Skin of body (tissue), 3 donors: ENCODE measurements at places on chromosomes 5 and 9. TPM values are rescaled to one million over a fixed set of nuclear protein-coding genes. Genes with fewer than 3 reads are reported as not detected.

ECSCR gene
- 11.9 TPM for total RNA-seq

SCGB3A1 gene
- not detected for total RNA-seq

GPR150 gene
- total RNA-seq, result not detected

PTTG1 gene
- 32.2 TPM for total RNA-seq

GRCh38 chr9:96522366-96522765, 72.4 kb downstream of the HABP4 start:
- no peak for DNase-seq

DNA sequence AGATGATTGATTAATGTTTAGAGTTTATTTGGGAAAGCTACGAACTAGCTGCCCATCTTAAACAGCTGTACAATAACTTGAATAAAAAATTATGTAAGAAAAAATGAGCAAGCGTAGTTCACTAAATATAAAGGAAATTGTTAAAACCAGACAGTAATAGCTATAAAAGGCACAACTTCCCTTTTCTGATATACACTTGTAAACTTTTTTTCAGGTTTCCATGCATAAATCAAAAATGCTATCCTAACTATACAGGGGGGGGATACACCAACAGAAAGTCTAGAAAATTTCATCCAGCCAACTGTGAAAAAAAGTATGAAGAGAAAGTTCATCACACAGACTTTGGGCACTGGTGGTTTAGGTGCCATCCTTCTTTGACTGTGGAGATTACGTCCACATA, 122.3 kb downstream of the NR3C1 start:
- no peak for DNase-seq

- DNase-seq, result no peak
These were observed 16.7 kb downstream of the UBE2D2 start for GRCh38 chr5:139577689-139578290.

DNA sequence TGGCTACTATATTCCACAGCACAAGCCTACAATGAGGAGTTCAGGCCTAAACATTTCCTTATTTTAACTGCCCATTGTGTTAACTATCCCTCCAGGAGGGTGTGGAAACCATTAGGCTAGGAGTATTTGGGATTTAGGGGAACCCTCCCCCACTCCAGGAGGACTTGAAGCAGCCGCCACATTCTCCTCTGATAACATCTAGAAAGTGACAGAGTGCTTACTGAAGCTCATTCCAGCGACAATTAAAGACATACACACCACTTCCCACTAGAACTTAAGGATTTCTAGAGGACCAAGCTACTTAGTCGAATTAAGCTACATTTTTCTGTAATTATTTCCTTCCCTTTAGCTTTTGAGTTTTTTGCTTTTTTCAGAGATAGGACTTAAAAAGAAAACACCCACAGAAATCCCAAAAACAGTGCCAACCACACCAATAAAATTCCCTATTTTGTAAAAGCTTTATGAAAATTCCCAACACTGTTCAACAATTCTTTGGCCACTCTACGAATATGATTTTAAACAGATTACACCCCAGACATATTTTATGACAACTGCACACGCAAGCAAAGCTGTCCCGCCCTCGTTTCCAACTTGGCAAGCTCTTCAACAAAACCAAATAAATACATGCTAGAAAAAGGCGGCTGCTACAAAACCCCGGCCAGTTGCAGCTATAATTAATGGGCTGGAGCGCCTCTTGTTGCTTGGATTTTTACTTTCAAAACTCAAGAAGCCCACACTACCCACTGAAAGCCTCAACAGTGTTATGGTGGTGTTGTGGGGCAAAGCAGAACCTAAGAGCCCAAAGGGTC, 4.5 kb downstream of the ROR2 start:
- peak; percentile 89 for DNase-seq

GRCh38 chr5:31671339-31671741, 32.4 kb downstream of the PDZD2 start:
- DNase-seq, result no peak

- DNase-seq, result no peak
These were observed 14.6 kb upstream of the BNC2 start for GRCh38 chr9:16884952-16885513.
